ENCODE measurements at places on chromosomes 7 and 10. TPM values are rescaled to one million over a fixed set of nuclear protein-coding genes. Genes with fewer than 3 reads are reported as not detected.

Gene RGS10
- 85.9 TPM for total RNA-seq

Gene SNX10
- total RNA-seq = 18.8 TPM

Gene CALY
- 1.5 TPM for total RNA-seq

Gene BBS9
- 4.4 TPM for total RNA-seq

Gene ABCB4
- 12.6 TPM for total RNA-seq

Gene CNNM1
- 0.63 TPM for total RNA-seq
